ENCODE measurements at places on chromosomes 4 and X.

DNA sequence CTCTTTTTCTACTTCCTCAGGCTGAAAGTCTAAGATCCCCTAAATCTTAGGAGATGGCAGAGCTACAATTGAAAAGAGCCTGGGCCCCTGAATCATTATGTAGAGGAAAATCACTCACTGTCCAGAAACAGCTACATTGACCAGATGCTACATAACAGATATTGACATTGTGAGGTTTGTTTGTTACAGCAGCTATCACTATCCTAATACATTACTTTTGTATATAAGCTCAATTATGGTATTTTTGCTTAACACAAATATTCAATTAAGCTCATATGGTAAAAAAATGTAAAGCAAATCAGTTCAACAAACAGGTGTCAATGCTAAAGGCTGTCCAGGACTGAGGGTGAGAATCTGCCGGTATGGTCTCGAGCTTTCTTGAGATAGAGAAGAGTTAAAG, 89.4 kb downstream of the LDB2 start:
- no peak for DNase-seq

DNA sequence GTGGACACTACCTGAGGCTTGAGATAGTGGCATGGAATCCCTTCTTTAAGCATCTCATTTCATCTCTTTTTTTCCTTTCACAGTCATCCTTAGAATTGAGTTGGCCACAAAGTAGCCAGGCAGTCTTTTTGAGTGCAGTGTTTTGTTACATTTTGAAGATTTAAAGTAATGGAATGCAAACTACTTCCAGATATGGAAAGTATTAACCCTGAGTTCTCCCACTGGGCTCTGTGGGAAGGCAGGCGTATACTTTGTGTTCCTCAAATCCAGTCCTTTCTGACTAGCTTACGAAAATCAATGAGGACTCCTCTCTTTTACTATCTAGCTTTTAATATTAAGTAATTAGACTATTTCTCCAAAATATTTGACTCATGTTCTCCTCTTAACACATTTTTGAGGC, 29.9 kb downstream of the PCDH10 start:
- no peak for DNase-seq

DNA sequence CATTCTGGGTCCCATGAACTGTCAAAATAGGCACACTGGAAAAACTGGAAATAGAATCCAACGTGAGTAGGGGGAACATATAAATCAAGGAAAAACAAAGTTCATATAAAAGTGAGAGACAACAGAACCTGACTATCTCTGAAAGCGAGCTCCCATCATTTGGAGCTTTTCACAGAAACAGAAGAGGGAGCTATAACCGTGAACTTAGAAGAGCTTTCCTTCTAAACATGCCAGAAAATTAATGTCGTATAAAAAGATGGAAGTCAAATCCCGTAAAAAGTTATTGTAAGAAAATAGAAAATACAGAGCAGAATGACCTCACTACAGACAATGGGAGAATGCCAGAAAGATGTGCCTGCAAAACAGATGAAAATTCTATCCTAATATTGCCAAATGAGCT, 23.9 kb upstream of the HSD17B10 start:
- DNase-seq, result no peak

DNA sequence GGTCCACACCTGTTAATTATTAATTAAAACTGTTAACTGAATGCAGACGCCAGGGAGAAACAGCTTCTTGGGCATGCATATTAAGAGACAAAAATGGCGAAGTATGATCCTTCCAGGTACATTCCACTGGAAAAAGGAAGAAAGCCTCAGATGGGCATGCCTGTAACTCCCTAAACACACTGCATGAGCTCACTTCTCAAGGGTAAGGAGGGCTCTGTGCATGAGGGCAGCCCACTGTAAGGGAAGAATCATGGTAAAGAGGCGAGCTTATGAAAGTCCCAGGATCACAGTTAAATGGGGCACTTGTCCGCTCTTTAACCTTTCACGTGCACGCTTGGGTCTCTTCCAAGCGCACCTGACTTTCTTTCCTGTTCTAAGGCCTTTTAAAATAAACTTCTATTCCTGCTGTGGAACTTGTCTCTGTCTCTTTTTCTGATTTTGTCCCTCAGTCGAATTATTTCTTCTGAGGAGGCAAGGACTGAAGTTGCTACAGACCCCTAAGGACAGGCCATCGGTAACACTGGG, 321.7 kb downstream of the PPP1R2C start:
- DNase-seq, result no peak

- no peak for DNase-seq
Observed at GRCh38 chr4:11428231-11428898, at the start of gene HS3ST1. Gene HS3ST1, minus strand, starts transcription at chr4:11428894. Its CDS starts 28,889 bp downstream, at chr4:11400005.

DNA sequence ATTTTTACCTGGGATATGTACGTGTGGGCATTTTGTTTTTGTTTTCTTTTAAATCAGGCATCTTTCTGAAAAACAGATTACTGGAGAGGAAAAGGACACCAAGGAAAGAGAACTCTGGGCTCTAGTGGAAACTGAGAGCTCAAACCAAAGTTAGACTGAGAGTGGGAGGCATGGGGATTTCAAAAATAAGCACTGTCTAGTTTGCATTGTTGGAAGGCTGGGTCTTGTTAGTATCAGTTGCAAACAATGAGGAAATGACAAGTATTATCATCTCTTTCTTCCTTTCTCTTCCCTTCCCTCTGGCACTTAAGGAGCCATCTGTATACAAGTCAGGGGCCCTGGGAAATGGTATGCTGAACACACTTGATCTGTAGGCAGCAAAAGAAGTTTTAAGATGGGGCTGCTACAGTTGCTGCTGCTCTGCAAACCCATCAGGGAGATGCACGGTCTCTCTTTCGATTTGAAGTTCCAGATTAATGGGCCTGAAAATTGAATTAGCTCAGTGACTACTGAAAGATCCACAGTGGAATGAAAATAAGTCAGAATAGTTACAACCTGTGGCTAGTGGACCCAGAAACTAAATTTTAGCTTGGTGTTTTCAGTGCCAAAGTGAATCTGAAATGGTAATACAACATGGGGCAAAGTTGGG, 48.0 kb upstream of the GRXCR1 start:
- no peak for DNase-seq

DNA sequence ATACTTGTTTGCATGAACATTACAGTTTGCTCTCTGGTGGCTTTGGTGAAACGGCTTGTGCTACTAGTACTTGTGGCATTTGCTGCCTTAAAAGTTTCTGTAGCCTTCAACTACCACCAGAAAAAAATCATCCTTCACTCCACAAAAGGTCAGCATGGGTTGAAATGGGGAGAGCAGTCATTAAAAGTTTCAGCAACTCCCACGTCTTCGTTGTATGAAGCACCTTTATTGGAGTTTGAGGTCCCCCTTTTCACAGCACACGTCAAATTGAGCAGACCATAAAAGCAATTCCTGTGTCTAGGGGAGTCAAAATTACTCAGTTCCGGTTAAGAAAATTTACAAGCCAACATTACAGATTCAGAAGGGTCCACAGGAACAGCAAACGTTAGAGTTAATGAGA, 23.0 kb upstream of the CCNA2 start:
- no peak for DNase-seq

- no peak for DNase-seq
Observed at GRCh38 chr4:139584784-139585183, 28.8 kb upstream of the SETD7 start.

DNA sequence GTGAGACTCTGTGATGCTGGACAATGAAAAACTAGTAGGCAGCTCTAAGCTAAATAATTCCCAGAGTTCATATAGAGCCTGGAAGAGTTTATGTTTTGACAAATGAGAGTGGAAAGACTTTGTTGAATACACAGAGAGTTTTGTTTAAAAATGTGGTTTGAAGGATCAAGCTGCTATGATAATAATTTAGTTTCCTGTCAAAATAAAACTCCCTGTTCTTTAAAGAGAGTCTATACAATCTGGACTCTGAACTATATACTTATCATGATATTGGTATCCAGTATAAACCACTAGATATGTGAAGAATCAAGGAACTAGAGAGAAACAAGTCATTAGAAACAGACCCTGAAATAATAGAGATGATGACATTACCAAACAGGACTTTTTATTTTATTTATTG, 158.6 kb downstream of the C4orf33 start:
- no peak for DNase-seq

All from cardiac septum (tissue), 1 donor.